ENCODE measurements at places on chromosomes 7 and 10.

- no peak for DNase-seq
Observed at GRCh38 chr7:113414401-113415035, 296.2 kb upstream of the SMIM30 start.

GRCh38 chr7:122136639-122137245, 7.3 kb downstream of the AASS start:
- no peak for DNase-seq

- no peak for DNase-seq
Observed at GRCh38 chr10:1299041-1299726, 243.0 kb downstream of the WDR37 start.

DNA sequence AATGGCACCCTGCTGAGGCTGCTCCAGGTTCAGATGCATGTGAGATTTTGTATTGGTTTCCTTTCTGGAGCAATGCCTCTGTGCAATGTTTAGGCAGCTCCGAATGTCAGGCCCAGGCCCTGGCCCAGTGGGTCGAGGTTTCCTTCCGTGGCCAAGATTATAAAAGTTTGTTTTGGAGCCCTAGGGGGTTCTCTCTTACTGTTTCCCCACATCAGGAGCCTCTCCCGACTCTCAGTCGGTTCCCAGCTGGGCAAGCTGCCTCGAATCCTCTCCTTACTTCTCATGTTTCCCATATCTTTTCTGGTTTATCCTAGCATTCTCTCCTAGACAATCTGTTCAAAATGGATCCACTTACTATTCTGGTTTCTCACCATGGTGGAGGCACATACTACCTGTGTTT, 11.0 kb downstream of the TMEM140 start:
- no peak for DNase-seq

DNA sequence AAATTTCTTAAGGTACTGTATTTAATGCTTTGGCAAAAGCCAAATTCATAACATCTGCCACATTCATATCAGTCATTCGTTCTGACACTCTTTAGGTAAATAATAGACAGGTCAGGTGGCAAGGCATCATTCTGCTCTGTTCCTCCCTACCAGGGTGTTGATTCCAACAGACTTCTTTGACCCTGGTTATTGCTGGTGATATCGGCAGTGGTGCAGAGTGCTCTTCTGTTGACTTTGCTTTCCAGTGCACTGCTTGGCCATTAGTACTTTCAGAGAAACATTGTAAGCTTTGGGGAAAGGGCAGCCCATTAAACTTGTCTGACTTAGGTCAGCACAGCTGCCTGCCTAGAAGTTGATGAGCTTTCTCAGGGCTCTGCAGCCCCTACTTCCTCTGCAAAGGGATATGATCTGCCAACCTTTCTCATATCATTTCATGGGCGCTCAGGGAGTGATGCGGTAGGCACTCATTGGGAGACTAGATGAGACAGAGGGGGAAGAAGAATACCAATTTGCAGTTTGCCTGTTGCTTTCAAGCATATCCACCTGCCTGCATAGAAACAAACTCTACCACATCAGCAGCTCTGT, 139.3 kb downstream of the LRRC4 start:
- no peak for DNase-seq

GRCh38 chr7:159065852-159066480, 78.7 kb downstream of the VIPR2 start:
- no peak for DNase-seq

- DNase-seq = no peak
Observed at GRCh38 chr7:108266491-108266890, 136.3 kb upstream of the LAMB4 start.

DNA sequence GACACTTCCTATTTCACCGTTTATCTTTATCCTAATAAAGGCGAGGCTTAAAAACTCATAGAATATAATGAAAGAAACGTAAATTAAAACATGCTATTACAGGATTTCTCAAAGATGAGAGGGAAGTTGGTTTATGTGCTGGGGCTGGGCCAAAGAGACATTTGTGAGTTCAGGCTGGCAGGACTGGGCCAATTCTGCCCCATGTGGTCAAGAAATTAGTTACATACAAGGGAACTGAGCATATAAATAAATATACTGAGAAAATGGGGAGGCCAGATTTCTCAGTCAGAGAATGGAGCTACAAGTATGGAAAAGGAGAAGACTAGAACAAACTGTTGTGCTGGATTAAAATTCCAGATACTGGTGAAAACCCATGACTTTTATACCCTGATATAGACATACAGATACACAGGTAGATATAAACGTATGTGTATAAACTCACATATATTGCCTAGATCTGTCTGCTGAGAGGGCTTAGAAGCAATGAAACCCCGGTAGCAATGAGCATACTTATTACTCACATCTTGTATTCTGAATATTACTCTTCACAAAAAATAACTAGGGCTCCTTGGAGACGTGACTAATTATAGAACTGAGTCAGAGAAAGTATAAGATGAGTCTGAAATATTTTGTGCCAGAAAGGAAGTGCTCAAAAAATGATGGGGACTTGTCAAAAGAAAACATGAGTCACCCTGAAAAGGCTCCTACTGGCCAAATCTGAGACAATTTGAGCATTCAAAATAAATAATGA, 155.7 kb upstream of the FGFR2 start:
- DNase-seq = peak; percentile 33
